Stimulated activated effector memory CD8-positive, alpha-beta T cell treated with anti-CD3 and anti-CD28 coated beads, Interleukin-12 subunit alpha, Interleukin-12 subunit beta, amount 100 ng/mL, for 72 hours (primary cell): ENCODE measurements at places on chromosomes 1 and 21.

- no peak for DNase-seq
Observed at GRCh38 chr1:117967477-117967876, 37.9 kb downstream of the WDR3 start.

- DNase-seq: no peak
Observed at GRCh38 chr1:10604966-10605365, 130.2 kb downstream of the PEX14 start.

GRCh38 chr1:177385760-177386698 is 215.3 kb downstream of the BRINP2 start:
- DNase-seq: no peak

GRCh38 chr1:208807446-208808127 is 563.4 kb upstream of the PLXNA2 start:
- DNase-seq: no peak

DNA sequence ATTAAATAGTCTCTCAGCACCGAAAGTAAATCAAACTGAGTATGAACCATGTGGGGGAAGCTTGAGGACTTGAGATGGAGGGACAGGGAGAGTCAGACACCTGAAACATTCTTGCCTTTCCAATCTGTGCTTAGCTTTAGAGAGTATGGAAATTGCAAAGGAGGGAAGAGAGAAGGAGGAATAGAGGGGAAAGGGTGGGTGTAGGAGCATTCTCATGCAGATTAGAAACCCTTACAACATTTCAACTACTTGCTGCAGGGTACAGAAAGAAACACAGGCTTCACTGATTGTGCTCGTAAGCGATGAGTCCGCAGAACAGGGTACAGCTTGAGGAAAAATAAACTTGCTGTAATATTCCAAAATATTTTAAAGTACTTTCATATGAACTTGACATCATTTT is 73.8 kb downstream of the NIBAN1 start:
- DNase-seq: no peak

GRCh38 chr21:26939601-26940111 is 27.2 kb downstream of the ADAMTS5 start:
- DNase-seq: no peak

GRCh38 chr1:95353194-95353593 is 119.2 kb downstream of the RWDD3 start:
- DNase-seq: no peak

DNA sequence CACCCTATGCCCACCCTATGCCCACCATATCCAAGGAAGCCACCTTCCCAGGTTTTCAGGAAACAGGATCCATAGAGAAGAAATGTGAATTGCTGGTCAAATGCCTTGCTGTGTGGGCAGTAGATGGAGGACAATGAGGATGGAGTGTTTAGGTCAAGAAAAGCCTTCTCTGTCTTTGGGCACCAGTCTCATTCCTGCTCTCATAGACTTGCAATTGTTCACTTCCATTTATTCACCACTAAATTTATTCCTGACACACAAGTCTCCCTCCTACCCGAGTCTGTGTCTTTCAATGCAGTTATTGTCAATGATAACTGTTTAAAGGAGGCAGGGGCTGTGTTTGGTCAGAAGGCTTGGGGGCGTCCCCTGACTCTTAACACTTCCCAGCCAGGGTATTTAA is 48.0 kb upstream of the ITPKB start:
- DNase-seq: no peak

GRCh38 chr1:151887028-151887427 is 22.3 kb downstream of the THEM4 start:
- DNase-seq: no peak

DNA sequence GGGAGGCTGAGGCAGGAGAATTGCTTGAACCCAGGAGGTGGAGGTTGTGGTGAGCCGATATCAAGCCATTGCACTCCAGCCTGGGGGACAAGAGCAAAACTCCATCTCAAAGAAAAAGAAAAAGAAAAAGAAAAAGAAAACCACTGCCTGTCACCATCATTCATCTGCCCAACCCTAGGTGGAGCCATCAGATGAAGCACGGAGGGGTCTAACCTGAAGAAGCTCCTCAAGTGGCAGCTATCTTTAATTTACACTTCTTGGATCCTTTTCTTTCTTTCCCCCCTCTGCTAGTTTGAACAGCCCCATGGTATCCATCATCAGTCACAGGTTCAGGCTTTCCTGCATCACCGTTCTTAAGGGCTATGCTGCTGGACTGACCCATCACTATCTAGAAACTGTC is 57.0 kb downstream of the PLEKHA6 start:
- DNase-seq: no peak

- no peak for DNase-seq
Observed at GRCh38 chr1:165647970-165648369, 16.9 kb downstream of the MGST3 start.

- peak; percentile 57 for DNase-seq
Observed at GRCh38 chr1:29122682-29123052, 1.0 kb downstream of the TMEM200B start.

GRCh38 chr21:26225046-26225445 is 54.5 kb upstream of the APP start:
- DNase-seq: no peak

GRCh38 chr1:72283307-72284083 is 1.2 kb upstream of the NEGR1 start:
- DNase-seq: no peak

DNA sequence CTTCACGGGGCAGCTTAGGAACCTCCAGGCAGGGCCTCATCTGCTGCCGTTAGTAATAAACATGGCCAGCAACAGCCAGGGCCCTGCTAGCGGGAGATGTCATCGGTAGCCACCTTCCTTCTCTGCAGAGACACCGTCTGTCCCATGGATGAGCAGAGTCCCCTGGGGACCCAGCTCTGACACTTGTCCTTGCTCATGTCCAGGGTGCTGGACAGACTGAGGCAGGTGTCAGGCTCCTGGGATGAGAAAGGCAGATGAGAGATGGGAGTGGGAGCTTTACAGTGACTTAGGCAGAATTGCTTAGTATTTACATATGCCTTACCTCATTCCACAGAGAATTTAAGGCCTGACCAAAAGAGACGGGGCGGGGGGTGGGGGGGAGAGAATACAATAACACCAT is 25.0 kb downstream of the CAPN2 start:
- DNase-seq: no peak

GRCh38 chr1:155938220-155938627 is 3.2 kb upstream of the RXFP4 start:
- DNase-seq: peak; percentile 60

- DNase-seq: no peak
Observed at GRCh38 chr1:204410688-204411450, 748 bp downstream of the PPP1R15B start.

- DNase-seq: no peak
Observed at GRCh38 chr1:209428241-209428921, 155.1 kb upstream of the CAMK1G start.

- DNase-seq: no peak
Observed at GRCh38 chr1:156877433-156878170, 15.9 kb upstream of the PEAR1 start.

DNA sequence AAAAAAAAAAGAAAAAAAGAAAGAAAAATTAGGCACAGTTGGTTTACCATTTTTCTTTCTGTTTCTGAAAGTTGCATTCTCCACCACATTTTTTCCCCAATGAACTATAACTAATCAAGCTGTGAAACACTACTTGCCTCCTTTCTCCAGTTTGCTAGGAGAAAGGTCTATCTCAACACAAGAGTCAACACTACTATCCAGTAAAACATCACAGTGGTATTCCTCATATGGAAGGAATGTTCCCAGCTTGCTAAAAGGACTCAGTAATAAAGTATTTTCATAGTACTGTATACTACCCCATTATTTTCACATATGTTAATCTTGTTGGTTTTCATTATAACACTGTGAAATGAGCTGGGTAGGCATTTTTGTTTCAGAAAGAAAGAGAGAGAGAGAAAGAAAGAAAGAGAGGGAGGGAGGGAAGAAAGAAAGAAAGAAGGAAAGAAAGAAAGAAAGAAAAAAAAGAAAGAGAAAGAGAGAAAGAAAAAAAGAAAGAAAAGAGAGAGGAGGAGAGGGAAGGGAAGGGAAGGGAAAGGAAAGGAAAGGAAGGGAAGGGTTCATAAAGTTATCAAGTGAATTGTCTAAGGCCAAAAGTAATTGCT is 7.9 kb downstream of the PTGER3 start:
- DNase-seq: no peak

DNA sequence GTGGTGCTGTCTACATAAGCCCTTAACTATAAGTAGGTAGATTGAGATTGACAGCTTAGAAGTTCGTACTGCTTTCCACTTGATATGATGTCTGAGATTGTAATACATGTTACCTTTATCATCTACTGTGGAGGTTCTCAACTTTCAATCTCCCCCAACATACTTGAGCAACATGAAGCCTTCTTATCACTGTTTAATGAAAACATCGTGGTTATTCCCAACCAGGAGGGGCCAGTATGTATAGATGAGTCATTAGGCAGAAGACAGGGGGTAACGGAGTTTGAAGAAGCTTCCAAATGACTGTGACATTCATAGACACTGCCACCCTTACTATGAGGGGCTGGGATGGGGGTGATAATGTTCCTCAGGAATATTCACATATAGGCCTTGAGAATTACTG is 36.0 kb downstream of the CENPF start:
- DNase-seq: no peak

- no peak for DNase-seq
Observed at GRCh38 chr1:116708255-116708900, 40.8 kb upstream of the IGSF3 start.

DNA sequence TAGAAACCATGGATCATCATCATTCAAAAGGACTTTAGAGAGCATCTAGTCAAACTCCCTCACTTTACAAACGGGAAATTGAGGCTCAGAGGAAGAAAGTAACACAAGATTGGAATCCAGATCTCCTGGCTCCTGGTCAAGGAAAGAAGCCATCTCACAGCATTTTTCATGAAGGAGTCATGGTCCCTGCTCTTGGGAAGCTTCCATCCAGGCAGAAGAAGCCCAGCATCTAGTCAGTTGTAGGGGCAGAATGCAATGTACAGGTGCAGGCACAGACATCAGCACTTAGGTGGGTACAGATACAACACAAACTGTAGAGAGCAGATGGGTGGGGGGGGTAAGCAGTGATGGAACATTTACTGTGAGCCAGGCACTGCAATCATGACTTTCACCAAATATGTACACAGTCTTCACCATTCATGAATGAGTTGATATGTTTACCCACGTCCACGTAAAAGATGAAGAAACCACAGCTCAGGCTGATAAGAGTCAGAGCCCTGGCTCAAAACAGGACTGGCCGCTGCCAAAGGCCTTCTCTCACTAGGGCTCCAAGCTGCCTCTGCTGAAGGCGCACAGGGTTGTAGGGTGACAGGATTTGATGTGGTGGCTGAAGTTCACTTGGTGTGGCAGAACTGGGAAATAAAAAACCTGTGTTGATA is 44.0 kb downstream of the OPTC start:
- DNase-seq: no peak

DNA sequence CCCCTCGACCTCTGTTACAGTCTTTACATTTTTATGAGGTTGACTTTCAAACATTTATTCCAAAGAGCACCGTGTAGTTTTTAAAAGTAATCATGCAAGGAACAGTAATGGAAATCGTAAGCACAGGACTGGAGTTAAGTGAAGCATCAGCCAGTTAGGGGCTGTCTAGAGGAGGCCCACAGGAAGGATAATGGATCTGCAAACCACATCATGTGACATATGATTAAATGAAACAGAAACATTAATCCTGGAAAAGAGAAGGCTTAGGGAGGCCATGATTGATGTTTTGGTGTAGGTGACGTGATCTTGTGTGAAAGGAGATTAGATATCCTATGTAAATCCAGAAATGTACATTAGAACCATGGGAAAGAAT is 25.0 kb downstream of the RGS7 start:
- no peak for DNase-seq

- no peak for DNase-seq
Observed at GRCh38 chr1:107413546-107413945, 272.7 kb downstream of the NTNG1 start.

GRCh38 chr1:93635614-93636543 is 45.8 kb downstream of the BCAR3 start:
- no peak for DNase-seq

DNA sequence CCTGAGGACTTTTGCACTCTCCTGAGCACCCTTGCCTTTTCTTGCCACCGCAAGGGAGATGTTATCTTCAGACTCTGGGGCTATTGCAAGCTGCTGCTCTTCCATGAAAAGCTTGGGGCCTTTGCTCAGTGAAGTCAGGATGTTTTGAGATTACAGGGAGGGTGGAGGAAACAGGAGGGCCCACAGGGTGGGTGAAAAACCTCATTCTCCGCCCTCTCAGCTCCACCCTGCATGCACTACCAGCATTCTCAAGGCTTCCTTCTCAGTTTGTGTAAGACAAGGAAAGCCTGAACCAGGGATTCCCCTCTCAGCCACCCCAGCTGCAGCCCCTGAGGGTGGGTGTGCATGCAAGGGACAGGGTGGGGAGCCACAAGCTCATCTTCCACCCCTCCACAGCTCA is 25.8 kb upstream of the ZNF648 start:
- no peak for DNase-seq

GRCh38 chr1:230117694-230118093 is 50.7 kb downstream of the GALNT2 start:
- no peak for DNase-seq

GRCh38 chr1:221794079-221794670 is 52.3 kb upstream of the DUSP10 start:
- DNase-seq: peak; percentile 71

DNA sequence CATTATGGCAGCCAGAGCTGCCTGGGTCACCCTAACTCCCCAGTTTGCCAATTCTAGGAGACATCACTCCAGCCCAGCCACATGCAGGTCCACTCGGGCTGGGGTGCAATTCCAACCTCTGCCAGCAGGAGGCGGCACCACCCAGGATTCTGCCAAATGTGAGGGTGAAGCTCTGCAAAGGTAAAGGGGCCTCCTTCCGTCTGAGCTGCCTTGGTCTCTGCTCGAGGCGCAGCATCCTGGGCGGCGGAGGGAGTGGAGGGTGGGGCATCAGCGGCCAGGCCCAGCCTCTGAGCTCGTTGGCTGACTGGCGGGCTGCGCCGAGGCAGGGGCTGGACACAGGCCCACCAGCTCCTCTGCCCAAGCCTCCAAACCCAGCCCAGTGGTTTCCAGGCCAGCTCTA is 63.8 kb downstream of the ARHGEF16 start:
- DNase-seq: peak; percentile 68

GRCh38 chr1:30484668-30485067 is 238.7 kb downstream of the MATN1 start:
- DNase-seq: no peak

DNA sequence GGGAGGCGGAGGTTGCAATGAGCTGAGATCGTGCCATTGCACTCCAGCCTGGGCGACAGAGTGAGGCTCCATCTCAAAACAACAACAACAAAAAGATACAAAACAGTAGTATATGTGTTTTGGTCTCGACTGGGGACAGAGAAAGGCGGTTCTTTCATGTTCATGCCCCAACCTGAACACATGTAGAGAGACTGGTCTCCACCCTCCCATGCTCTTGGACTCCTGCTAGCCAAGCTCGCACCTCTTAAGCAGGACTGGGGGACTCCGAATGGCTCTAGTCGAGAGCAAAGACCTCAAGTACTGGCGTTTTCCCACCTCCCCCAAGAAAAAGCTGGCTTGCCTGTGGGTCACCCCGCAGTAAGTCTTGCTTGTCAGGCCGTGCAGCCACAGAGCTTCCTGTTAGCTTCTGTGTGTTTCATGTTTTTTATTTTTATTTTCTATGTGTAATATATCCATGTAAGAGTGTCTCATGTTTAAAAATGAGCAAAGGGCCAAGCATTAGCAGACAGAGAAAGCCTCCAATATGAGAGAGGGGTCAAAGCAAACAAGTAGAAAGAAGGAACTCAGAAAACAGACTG is 91.6 kb downstream of the SCCPDH start:
- DNase-seq: no peak
